ENCODE measurements at places on chromosomes 11 and 22.

GRCh38 chr22:38727530-38728451 is 22.0 kb downstream of the GTPBP1 start:
- no peak for DNase-seq

DNA sequence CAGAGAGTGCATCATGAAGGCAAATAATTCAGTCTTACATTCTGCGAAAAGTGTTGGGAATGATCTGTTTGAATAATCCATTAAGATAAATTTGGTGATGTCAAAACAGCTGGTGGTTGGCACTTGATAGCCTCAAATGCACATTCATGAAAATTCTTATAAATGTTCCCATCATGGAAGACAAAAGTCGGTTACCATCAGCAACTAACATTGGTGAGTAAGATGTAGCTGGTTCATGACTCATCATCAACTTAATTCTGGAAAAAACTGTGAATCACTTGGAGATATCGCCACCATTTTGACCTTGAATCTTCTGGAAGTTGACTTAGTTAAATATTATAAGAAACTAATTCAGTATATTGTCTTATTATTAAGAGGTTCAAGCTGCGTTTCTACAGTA is 11.2 kb downstream of the CRYBB1 start:
- peak; percentile 39 for DNase-seq

DNA sequence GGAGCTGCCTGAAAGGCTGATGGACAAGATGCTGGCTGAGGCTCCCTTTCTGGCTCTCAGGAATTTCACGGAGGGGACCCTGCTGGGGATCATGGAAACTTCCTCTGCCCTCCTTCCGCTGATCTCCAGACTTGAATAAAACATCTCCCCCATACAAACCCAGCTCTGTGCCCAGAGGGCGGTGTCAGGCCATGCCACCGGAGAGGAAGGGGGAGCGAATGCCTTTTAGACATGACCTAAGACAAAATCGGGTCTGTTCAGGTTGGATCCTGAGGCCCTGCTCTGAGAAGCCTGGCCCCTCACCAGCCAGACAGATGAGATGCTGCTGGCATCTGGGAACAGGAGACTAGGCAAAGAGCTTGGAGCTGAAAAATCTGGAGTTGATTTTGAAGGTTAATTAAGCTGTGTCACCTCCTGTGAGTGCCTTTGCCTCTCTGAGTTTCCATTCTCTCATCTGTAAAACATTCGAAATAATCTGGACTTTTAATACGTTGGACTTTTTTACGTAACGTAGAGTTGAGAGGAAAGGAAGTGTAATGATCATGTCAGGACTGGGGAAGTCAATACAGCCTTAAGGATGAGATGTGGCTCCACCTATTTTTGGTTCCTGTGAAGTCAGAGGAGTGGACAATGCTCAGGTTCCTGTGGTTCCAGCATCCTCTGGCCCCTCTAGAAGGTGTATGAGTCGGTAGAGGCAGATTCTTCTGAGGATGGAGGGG is 163.6 kb downstream of the ST3GAL4 start:
- no peak for DNase-seq

DNA sequence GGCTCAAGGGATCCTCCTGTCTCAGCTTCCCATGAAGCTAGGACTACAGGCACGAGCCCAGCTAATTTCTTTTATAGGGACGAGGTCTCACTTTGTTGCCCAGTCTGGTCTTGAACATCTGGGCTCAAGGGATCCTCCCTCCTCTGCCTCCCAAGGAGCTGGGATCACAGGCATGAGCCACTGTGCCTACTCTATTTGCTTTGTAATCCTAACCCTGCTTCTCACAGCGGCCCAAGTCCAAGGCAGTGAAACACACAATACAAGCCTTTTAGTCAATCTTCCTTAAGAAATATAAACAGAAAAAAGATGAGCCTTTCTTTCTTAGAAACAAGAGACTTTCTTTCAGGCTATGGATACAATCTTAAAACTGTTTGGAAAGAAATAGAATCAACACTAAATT is 115.2 kb upstream of the SORL1-AS1 start:
- no peak for DNase-seq

GRCh38 chr11:62069986-62070919 is 53.6 kb upstream of the INCENP start:
- peak; percentile 19 for DNase-seq

DNA sequence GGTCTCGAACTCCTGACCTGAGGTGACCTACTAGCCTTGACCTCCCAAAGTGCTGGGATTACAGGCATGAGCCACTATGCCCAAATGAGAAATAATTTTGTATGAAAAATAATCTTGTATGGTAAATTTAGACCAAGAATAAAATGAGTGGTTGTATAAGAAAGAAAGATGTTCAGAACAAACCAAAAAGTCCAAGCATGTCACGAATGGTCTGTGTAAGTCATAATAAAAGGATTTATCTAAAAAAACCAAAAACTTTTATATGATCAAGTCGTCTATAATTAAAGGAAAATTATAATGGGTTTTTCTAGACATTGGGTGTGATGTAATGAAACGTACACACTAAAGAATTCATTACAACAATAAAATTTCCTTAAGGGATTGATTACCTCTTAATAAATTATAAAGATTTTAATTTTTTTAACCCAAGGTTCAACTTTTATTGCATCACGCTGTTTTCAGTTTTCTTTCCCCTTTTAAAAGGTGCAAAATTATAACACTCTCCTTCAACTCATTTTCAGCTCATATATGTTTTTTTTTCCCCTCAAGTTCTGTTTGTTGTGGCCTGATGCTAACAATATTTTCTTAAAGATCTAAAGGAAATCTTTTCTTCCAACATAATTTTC is 8.9 kb upstream of the AQP11 start:
- no peak for DNase-seq

DNA sequence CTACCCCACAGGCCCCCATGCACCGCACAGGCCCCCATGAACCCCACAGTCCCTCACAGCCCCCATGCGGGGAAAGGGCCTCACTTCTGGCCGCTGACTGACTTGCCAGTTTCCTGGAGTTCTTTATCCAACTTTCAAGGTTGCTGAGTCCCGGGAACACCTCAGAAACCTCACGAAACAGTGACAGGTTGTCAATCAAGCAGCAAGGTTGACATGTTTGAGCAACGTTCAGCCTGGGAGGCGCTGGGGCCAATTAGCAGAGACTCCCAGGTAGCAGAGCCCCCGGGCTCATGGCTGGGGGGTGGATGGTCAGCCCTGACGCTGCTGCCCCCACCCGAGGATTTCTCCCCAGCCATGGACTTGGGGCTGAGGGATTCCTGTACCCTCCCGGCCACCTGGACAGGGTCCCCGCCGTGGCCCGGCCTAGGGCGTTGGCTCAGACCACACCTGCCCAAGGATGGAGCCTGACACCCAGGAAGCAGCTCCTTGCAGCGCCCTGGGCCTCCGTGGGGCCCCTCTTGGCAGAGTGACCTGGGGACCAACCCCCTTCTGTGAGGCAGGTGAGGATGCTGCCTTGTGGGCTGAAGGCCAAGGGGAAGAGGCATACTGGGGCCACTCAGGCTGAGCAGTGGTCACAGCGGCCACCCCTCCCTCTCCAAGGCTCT is 33.8 kb upstream of the CCDC188 start:
- no peak for DNase-seq

GRCh38 chr22:24697621-24698082 is 76.9 kb downstream of the PIWIL3 start:
- no peak for DNase-seq

DNA sequence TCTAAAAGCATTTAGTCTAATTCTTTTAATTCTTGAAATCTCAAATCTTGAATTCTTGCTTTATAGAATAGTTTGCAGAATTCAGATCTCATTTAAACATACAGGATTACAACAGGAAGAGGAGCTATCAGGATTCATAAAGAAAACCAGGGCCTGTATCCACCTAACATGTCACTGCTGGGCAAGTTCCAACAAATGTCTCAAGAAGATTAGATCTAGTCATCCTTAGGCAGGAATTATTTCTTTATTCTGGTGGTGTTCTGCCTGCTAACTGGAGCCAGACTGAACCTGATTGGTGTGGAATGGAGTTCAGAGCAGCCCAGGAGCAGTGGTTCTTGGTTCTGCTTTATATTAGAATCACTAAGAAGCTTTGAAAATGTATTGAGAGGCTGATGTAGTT is 500.7 kb downstream of the LRRC4C start:
- no peak for DNase-seq

GRCh38 chr11:113193946-113194345 is 120.4 kb upstream of the TTC12 start:
- peak; percentile 83 for DNase-seq

GRCh38 chr22:22855085-22855484 is 32.5 kb upstream of the IGLL5 start:
- no peak for DNase-seq

DNA sequence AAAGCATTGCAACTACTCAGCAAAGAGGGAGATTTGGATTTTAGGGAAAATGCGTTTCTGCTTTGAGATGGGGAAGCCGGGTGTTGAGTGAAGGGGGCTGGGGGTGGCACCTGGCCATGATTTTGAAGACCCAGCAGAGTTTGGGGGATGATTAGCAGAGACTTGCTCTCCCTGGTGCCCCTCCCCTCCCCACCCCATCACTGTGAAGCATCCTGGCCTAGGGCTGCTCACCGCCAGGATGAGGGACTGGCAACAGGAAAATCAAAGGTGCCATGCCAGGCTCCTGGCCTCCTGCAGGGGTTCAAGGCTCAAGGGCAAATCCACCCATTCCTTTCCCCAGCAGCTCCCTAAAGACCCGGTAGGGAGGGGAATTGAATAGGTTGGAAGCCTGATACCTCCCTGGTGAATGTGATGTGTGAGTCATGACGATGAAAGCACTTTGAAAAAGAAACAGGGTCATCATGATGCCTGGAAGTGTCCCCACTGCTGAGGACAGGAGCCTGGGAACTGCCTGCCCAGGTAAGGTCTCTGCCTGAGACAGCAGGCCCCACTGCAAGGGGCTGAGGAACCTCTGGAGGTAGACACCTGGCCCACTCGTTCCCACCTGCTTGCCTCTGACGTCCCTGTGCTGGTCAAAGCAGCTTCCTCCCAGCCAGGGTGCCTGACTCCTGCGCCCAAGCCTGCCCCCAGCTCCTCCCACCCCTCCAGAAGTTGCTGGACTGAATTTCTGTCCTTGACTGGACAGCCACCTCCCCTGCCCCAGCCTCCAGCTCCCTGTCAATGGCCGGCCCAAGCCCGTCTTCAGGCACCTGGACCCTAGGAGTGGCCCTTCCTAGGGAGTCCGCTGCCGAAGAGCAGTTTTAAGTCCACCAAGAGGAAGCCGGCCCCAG is 1.7 kb downstream of the CHST1 start:
- DNase-seq, result peak; percentile 19

DNA sequence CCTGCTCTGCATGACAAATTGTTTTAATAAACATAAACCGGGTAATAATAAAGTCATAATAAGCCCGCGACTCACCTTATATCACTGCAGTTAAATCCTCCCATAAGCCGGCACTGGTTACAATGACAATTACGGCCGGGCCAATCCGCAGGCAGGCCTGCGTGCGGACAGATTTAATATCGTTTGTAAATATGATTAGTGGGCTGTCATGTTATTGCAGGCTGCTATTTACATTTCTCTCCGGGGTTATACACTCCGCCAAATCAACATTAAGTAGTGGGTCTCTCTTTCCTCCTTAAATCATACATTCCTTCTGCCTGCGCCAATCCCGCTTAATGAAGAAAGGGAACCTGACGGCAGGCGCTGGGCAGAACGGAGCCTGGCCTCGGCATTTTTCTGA is 51.8 kb upstream of the LMO1 start:
- no peak for DNase-seq

DNA sequence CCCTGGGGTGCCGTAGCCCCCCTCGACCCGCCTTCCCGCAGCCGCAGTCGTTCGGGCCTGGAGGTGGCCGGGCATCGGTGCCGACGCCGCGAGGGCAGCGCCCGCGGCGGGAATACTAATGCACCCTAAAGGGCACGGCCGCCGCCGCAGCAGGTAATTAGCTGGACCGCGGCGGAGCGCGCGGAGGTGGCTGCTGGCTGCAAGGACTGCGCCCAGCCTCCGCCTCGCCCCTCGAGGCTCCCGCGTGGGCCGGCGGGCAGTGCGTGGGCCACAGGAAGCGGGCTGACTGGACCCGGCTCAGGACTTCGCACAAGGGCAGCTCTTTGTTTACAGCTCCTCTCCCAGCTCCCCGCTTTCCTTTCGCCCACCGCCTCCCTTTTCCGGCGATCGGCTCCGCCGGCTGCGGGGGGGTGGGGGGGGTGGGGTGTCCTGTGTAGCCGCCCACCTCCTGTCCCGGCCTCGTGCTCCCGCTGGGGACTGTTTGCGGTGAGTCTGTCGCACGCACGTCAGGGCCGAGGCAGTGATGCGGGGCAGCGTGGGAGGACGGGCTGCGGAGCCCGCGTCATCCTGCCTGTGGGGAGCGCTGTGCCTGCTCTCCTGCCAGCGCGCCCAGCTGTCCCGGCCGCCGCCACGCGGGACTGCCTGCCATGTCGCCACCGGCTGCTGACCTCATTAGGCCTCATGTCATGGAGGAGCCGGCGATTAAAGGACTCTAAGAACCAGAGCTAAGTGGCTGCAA is 53.2 kb downstream of the GRIK4 start:
- DNase-seq, result peak; percentile 77

DNA sequence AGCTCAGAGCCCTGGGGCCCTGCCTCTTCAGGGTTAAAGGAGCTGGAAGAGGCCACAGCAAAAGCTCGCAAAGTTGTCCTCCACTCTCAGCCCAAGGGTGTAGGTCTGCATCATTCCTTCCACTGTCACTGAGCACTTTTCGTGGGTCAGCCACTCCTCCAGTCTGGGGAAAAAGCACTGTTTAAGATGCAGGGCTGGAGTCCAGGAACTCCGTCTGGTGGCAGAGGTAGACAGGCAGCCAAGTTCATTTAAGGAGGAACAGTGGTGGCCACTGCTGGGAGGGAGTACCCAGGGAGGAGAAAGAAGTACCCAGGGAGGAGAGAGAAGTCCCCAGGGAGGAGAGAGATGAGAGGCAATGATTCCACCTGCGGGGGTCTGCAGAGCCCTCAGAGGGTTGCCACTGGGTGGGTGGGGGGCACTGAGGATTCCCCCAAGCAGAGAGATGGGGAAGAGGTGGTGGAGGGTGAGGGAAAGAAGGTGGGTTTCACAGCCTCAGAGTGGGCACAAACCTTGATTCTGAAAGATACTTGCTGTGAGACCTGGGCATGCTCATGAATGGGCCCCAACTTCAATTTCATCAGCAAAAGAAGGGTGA is 70.0 kb upstream of the B3GAT1 start:
- no peak for DNase-seq
